ENCODE measurements at places on chromosomes 3 and 15.

DNA sequence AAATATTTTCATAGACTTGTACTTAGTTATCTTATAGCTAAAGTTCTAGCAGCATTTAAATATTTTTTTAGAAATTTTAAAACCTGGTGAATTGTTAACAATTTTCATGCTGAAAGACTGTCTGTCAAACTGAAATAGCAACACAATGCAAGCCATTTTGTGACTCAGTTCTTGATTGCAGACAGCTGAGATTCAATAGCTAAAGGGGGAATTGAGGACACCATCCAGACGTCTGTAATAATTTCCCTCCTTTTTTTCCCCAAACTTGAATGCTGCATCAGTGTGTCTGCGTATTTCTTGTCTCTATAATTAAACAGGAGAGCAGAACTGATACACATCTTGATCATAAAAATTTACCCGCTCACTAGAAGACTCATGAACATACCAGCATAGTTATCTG is 468.3 kb downstream of the GBE1 start:
- no peak for DNase-seq

DNA sequence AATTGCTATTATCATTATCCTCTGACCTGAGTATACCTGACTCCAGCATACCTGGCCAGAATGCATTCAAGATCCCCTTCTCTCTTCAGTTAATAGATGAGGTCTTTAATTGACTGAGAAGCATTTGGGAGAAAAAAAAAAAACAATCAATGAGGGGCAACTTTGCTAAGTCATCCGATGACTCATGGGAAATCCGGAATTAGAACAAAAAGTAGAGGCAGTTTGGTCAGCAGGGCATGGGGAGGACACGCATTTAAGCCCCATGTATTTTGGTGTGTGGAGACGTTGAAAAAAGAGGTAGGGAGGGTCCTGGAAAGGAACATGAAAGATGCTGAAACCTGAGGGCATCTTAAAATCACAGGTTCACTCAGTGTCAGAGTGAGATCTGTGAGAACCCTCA is 256.2 kb downstream of the RORA start:
- DNase-seq: no peak

DNA sequence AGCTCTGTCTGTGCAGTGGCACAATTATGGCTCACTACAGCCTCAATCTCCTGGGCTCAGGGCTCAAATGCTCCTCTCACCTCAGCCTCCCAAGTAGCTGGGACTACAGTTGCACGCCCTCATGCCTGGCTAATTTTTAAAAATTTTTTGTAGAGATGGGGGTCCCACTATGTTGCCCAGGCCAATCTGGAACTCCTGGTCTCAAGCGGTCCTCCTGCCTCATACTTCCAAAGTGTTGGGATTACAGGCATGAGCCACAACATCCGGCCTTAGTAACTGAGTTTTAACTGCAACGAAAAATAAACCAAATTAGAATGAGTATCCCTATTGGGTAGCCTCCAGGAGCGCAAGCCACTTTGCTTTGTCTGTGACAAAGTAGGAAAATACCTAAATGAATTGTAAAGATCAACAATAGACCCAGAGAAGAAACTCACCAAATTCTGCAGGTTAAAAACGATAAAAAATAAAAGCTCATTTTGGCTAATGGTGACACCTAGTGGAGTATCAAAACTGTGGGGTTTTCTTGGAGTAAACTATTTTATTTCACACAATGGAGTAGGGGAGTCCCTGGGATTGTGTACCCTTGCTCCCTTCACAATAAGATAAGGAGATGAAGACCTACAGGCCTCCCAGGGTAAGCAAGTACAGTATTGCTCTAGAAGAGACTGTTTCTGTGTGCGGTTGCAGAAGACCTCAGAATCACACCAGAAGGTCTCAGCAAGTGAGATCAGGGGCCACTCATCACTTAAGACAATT is 21.0 kb upstream of the CA12 start:
- no peak for DNase-seq

GRCh38 chr15:41133454-41133853 is 17.4 kb upstream of the INO80 start:
- no peak for DNase-seq

GRCh38 chr3:129312021-129312639 is 33.5 kb downstream of the HMCES start:
- DNase-seq: no peak

GRCh38 chr15:57861034-57861638 is 154.6 kb downstream of the POLR2M start:
- peak; percentile 22 for DNase-seq

- DNase-seq: peak; percentile 73
Observed at GRCh38 chr3:169772305-169772896, 795 bp upstream of the MYNN start.

DNA sequence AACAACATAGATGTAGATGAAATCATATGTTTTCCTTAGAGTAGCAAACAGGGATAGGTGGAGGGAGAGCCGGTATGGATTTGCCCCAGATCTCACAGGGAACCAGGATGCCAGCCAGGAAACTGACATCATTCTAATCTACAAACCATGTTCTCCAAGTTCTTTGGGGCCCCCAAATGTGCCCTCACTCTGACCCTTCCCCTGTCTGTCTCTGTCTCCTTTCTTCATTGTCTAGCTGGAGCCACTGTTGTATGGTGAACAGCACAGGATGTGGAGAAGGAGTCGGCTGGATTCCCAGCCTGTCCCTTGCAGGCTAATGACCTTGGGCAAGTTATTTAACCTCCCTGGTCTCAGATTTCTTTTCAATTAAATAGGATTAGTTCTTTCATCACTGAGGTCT is 962 bp downstream of the ATP13A5 start:
- DNase-seq: no peak

GRCh38 chr3:190432216-190432615 is 17.5 kb downstream of the TMEM207 start:
- DNase-seq: no peak

Data from NCI-H748 treated with DMSO at 0.1 percent for 48 hours (cell line).